ENCODE measurements at places on chromosomes 1 and 21. TPM values are rescaled to one million over a fixed set of nuclear protein-coding genes. Genes with fewer than 3 reads are reported as not detected.

DNA sequence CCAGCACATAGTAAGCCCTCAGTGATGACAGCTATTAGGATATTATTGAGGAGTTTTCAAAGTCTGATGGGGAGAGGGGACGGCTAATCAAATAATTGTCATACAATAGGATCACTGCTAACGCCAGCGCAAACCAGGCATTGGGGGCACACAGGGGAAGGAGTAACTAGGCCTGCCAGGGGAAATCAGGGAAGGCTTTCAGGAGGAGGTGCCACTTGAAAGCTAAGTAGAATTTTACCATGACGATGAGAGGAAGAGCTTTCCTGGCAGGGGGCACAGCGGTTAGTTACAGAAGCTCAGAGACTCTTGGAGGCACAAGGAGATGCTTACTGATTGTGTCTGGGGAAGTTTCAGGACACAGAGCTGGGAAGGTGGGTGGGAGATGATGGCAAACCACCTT lies 47.2 kb upstream of the LAPTM5 start:
- DNase-seq: no peak

DNA sequence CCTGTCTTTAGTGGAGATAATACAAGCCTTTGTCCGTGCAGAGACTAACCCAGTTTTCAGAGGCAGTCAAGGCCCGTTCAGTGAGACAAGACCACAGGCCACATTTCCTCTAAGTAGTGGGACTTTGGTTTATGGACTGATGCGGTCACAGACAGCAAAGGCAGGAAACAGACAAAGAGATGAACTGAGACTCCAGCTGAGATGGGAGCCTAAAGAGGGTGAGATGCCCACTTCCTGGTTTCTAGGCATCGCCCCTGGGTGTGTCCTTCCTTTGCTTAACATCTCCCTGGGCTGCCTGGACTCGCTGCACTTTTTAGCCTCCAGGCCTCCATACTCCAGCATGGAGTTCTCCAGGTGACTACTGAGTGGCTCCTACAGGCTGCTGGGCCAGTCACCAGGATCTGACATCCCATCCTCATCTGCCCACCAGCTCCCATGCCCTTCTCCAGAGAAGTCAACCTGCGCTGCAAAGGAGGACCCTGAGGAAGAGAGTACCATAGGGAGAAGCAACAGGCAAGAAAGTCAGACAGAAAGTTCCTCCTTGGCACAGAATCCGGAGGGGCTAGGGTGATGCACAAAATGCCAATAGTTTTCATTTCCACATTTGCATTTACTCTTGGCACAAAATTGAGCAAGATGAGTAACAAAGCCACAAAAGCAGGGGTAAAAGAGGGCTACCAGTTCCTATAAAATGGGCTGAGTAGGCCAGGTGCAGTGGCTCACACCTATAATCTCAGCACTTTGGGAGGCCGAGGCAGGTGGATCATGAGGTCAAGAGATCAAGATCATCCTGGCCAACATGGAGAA lies 15.1 kb downstream of the THEMIS2 start:
- no peak for DNase-seq

DNA sequence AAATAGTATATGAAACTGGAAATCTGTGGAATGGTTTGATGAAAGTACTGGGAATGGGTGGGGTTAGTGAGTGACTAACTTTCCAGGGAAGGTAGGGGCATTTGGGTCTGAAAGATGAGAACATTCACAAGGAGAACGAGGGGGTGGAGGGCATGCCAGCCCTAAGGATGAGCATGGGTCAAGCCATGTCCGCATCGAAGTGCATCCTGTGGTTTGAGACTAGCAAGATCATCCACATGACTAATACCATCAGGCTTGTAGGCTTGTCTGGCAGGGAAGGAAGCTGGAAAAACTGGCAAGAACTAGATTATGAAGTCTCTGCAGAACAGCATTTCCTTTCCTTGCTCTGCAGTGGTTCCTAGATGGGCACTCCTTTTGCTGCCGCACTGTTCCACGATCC lies 70.4 kb upstream of the UBE2U start:
- DNase-seq: peak; percentile 89

DNA sequence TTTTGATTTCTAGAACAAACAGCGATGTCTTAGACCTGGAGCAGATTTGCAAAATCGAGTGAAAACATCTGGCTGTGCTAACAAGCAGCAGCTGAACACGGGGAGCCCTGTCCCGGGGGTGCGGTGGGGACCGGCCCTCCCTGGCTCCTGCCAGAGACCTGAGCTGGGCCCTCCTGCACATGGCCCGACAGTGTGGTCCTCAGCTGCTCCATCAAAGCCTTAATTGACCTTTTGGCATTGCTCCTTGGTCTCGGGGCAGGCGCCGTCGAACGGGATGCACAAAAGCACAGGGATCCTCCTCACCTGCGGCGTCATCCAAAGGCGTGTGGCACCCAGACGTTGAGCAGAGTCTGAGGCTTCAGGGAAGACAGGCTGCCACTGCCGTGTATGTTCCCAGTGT lies 73.2 kb downstream of the PRDM16 start:
- DNase-seq: no peak

GRCh38 chr1:39204441-39205081 lies at the start of gene MACF1:
TSS of gene MACF1 (plus strand) at chr1:39204695. CDS start at chr1:39205023, 328 bp downstream.
- DNase-seq: peak; percentile 99

- peak; percentile 82 for DNase-seq
Observed at GRCh38 chr1:84785271-84786036, 95.2 kb upstream of the SSX2IP start.

DNA sequence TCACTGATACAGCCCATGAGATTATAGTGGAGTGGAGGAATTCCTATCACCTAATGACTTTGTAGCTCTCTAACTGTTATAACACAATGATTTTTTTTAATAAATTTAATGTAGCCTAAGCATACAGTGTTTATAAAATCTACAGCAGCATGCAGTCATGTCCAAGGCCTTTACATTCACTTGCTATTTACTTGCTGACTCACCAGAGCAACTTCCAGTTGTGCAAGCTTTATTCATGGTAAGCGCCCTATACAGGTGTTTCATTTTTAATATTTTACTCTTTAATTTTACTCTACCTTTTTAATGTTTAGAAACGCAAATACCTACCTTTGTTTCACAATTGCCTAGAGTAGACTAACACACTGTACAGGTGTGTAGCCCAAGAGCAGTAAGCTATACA lies 1652.2 kb downstream of the BRINP3 start:
- no peak for DNase-seq

DNA sequence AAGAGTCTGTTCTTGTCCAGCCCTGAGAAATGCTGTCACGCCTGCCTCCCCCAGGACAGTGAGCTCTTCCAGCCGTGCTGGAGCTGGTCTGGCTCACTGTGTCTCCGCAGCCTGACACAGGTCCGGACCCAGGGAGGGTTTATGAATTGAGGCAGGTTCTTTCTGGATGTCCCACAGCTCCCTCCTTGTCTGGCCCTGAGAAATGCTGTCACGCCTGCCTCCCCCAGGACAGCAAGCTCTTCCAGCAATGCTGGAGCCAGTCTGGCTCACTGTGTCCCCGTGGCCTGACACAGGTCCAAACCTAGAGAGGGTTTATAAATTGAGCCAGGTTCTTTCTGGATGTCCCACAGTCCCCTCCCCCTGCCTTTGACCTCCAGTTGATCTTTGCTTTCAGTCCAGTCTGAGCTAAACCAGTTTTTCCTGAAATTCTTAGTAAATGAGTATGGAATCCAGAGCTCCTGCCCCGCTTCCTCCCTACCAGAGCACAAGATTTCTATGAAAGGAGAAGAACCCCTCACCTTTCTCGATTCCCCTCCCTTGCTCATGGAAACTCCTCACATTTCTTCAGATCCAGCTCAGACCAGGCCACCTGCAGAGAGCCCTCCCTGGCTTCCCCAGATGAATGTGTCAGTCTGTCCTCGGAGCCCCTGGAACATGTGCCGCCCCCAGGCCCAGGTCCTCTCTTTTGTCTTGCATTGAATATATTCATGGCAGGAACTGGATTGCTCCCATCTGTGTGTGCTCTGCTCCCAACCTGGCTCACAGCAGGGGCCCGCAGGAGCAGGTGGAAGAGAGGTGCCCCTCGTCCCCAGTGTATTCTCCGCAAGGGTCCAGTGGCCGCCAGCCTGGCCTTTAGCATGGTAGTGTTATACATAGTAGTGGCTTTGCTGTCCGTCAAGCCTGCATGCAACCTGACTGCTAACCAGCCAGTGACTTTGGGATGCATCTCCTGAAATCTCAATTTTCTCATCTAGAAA lies 116.3 kb downstream of the EPHB2 start:
- DNase-seq: no peak

DNA sequence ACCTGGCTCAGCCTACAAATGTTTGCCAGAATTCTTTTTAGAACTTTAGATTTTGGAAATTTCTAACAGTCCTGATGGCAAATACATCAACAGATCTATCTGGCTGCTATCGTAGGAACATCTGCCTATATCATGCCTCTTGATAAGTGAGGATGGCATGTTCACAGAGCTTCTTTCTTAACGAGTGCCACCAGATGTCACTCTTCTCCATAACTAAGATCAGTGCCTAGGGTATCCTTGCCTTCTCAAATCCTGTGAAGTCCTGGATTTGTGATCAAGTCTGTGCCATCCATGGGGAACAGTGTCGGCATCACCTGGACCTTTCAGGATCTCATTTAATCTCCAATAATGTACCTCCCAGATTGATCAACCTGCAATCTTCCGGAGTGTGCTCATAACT lies 36.5 kb upstream of the CD5L start:
- DNase-seq: peak; percentile 36

- DNase-seq: no peak
Observed at GRCh38 chr21:28431022-28431421, 561.7 kb downstream of the LTN1 start.

GRCh38 chr21:22754746-22755145 lies 1756.5 kb downstream of the NCAM2 start:
- DNase-seq: no peak

GRCh38 chr21:45078371-45078770 lies 4.0 kb downstream of the ADARB1 start:
- no peak for DNase-seq

GRCh38 chr1:226916497-226916896 lies 23.6 kb upstream of the COQ8A start:
- no peak for DNase-seq

DNA sequence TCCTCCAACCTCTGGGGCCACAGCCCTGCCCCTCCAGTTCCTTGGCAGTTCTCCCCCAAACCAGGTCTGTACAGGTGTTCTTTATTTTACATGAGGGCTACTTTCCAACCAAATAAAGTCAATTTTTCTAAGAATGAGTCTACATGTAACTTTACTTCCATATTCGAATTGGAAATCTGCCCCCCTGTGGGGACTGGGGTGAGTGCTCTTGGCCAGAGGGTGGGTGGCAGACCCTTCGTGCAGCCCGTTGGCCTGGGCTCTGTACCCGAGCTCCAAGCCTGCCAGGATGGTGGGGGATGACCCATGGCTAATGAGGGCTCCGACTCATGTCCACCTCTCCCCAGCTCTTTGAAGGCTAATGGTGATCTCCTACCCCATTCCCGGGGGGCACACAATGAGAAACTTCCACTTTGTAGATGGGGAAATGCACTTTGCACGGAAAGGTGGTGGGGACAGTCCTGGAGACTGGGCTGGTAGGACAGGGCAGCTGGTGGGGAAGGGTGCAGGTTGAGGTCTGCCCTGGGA lies 589 bp upstream of the CATSPER4 start:
- DNase-seq: no peak

GRCh38 chr21:35075546-35075945 lies 26.4 kb upstream of the RUNX1 start:
- peak; percentile 31 for DNase-seq

GRCh38 chr1:110356379-110356778 lies 17.2 kb downstream of the RBM15 start:
- no peak for DNase-seq

- DNase-seq: no peak
Observed at GRCh38 chr1:162361349-162361748, 15.3 kb downstream of the SPATA46 start.

DNA sequence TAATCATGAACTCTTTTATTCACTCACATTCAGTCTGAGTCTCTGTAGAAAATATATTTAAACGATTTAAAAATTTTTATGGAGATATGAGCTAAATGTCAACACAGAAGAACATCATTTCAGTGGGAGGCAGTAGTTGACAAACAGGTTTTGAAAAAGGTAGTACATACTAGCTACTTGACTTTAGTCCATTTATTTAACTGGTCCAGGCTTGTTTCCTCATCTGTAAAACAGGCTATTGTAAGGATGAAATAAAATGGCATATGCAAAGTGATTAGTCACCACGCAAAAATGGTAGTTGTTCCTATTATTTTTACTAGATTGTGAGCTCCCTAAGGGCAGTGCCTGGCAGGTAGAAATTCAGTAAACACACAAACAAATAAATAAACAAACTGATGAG lies 75.2 kb downstream of the NTPCR start:
- DNase-seq: no peak

The NCAM2 gene
- total RNA-seq: 8.5 TPM

The SYT6 gene
- not detected for total RNA-seq

The CADM3 gene
- 2.1 TPM for total RNA-seq

The LGR6 gene
- not detected for total RNA-seq

The TCEA3 gene
- total RNA-seq: 37.5 TPM

The UTS2 gene
- not detected for total RNA-seq

The FCRL1 gene
- total RNA-seq: not detected

The MDM4 gene
- 29.5 TPM for total RNA-seq

The CNKSR1 gene
- total RNA-seq: not detected

The ELAVL4 gene
- total RNA-seq: not detected

The OR10J1 gene
- total RNA-seq: not detected

The APCS gene
- not detected for total RNA-seq
